ENCODE measurements at places on chromosomes 7 and 10. TPM values are rescaled to one million over a fixed set of nuclear protein-coding genes. Genes with fewer than 3 reads are reported as not detected.

Gene PRF1
- not detected for total RNA-seq

Gene CNTNAP2
- 0.43 TPM for total RNA-seq

Gene CYP2W1
- total RNA-seq, result not detected

Gene EBF3
- total RNA-seq, result not detected

Gene NODAL
- total RNA-seq, result not detected

Gene FAM221A
- total RNA-seq, result 1.2 TPM

Gene LDB3
- total RNA-seq, result not detected

Gene ZCWPW1
- total RNA-seq, result 1.4 TPM

Gene TAS2R41
- not detected for total RNA-seq

Gene SAMD9L
- total RNA-seq, result under 0.01 TPM

Gene C1GALT1
- 36.7 TPM for total RNA-seq

Gene LRMDA
- total RNA-seq, result 3.1 TPM

Gene CALHM3
- total RNA-seq, result not detected

Gene PAPOLB
- not detected for total RNA-seq

Gene IDI1
- 109 TPM for total RNA-seq

Gene CHST12
- 1.7 TPM for total RNA-seq

Gene DNMBP
- total RNA-seq, result 6.6 TPM

Gene VSTM2A
- not detected for total RNA-seq

Gene ABCB4
- not detected for total RNA-seq

Gene CCNY
- 49.4 TPM for total RNA-seq

Gene AKR1C8
- not detected for total RNA-seq

Gene TUBAL3
- 0.72 TPM for total RNA-seq

Gene MMP21
- not detected for total RNA-seq

Gene INMT
- total RNA-seq, result not detected

Gene FAM25G
- total RNA-seq, result not detected

Gene SFRP4
- total RNA-seq, result under 0.01 TPM

Gene WNT8B
- not detected for total RNA-seq

Gene GRM3
- total RNA-seq, result not detected

Gene GOT1
- total RNA-seq, result 60.3 TPM

Gene STEAP1B
- 7.0 TPM for total RNA-seq

Gene ATG9B
- total RNA-seq, result not detected

Gene PTPN12
- total RNA-seq, result 43.6 TPM

Gene CRPPA
- 0.96 TPM for total RNA-seq

Gene OR13A1
- total RNA-seq, result under 0.01 TPM

Gene GNGT1
- not detected for total RNA-seq

Gene CCDC3
- 0.96 TPM for total RNA-seq

Gene HECW1
- not detected for total RNA-seq
